Activated effector memory CD4-positive, alpha-beta T cell treated with anti-CD3 and anti-CD28 coated beads, Interleukin-2, amount 50 U/mL, for 16 hours (primary cell): ENCODE measurements at places on chromosomes 5 and 9.

- DNase-seq, result no peak
Observed at GRCh38 chr5:85441853-85442252, 1057.2 kb upstream of the EDIL3 start.

GRCh38 chr5:176533390-176533789 lies 3.8 kb downstream of the RNF44 start:
- DNase-seq, result no peak

GRCh38 chr9:131641618-131642495 lies 96.5 kb downstream of the PRRT1B start:
- no peak for DNase-seq

- no peak for DNase-seq
Observed at GRCh38 chr5:59828623-59829022, 64.9 kb downstream of the PDE4D start.

GRCh38 chr5:124887223-124887622 lies 140.8 kb upstream of the ZNF608 start:
- no peak for DNase-seq

- DNase-seq, result no peak
Observed at GRCh38 chr9:101705135-101705661, 33.2 kb downstream of the GRIN3A start.

DNA sequence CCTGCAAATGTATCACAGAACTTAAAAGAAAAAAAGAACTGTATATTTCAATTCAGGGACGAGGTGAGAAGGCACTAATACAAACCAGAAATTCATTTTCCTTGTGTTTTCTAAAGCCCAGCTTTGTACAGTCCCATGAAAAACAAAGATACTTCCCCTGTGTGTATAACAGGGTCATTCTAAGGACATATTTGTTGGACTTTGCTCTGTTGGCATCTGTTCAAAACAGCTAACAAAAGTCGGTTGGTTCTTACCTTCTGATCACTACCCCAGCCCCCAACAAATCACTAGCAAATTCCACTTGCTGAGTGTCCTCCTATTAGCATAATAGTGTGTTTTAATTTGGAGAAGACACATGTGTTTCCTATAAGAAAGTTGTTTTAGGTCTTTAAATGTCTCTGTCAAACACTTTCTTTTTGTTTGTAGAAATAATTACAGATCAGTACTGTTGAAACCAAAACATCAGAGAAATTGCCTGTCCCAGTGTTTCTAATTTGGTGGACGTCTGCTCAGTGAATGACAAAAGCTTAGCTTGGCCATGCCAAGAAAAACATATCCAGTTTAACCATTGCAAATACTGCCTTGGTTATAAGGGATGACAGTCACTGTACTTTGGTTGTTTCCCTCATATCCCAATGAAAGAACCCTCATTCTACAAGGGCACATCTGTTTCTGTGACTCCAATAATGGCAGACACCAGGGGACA lies 480.5 kb downstream of the EBF1 start:
- no peak for DNase-seq

DNA sequence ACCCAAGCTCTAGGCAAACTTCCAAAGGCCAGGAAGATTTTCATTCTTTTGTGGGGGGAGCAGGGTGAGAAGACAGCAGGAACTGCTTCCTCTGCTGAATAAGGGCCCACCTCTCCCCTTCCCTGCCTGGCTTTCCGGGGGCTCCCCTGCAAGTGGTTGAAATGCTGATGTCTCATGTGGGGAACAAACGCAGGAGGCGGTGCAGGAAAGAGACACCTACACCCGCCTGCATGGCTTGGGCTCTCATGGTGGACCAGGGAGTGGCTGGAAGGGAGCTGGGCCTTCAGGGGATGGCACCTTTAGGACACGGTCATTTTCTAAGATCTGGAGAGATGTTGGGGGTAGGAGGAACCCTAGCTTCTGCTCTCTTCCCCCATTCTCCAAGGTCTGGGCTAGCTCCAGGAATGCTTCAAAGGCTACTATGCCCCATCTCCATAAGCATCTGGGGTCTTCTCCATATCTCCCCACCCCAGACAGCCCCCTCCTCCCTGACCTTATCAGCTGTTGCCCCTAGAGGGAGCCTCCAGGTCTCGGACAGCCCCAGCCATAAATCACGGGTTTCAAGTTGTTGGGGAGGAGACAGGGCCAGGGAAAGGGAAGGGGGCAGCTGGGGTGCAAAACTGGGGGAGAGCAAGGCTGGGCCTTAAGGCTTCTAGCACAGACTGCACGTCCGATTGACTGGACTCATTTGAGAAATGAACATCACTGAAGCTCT lies 76.6 kb downstream of the PSD2 start:
- DNase-seq, result no peak

DNA sequence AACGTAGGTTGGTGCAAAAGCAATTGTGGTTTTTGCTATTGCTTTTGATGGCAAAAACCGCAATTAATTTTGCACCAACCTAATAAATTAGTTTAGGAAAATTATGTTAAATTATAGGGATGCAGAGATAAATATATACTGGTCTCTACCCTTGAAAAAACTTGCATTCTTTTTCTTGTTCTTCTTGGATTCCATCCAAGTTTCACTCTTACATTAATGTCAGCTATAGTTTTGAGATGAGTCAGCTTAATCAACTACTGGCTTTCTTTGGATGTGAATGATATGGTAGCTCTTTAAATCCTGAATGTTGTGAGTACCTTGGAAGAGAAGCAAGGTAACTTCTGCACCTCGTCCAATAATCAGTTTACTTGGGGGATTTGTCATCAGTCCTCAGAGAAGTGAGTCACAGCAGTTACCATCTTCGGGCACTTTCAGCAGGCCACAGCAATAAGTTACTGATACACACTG lies 549.0 kb upstream of the ZNF608 start:
- no peak for DNase-seq

GRCh38 chr9:129405089-129405826 lies 215.6 kb downstream of the C9orf50 start:
- no peak for DNase-seq
